ENCODE measurements at places on chromosomes 2 and 18.

DNA sequence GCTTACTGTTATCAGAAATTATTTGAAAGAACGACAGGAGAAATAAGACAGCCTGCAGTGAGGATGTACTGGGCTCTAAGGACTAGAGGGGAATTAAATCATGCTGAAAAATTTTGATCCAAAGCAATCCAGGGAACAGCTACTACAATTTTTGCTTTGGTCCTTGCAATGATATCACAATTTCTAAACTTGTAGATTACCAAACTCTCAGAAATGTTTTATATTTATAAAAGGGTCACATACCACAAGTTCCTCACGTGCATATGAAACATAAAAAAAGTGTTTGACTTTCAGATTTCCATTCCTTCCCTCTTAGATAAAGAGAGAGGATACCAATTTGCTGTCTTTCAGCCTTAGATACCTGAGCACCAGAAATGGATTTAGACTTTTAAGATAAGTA, 261.2 kb downstream of the STK39 start:
- no peak for DNase-seq

DNA sequence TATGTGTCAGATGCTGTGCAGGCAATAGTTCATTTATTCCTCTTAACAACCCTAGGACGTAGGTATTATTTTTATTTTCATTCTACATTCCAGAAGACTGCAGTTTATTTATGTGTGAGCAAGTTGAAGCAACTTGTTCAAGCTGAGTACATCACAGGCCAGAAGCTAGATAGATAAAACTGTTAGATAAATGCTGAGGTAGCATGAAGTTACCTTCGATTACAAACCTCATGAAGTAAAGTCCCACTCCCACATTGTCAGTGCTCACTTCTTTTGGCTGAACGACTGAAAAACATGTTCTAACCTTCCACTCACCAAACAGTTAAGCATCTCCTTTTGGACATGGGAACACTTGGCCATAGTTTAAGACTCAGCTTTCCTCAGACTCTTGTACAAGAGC, 439.2 kb downstream of the TNS1 start:
- DNase-seq, result no peak

DNA sequence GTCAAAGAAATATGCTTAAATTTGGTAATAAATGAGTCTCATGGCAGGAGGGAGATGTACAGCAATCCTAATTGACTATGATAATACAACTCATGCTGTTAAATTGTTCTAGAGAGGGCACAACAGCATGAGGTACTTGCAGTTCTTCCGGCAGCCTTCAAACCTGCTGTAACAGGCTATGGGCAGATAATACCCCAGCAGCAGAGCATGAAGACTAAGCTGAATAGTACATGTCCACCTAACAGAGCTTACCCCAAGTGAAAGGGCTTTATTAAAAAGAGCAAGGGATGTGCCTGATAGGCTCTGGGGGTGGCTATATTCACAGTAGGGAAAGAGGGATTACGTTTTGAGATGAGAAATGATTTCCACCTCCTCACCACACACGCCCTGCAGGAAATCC, 28.9 kb downstream of the MRO start:
- no peak for DNase-seq

DNA sequence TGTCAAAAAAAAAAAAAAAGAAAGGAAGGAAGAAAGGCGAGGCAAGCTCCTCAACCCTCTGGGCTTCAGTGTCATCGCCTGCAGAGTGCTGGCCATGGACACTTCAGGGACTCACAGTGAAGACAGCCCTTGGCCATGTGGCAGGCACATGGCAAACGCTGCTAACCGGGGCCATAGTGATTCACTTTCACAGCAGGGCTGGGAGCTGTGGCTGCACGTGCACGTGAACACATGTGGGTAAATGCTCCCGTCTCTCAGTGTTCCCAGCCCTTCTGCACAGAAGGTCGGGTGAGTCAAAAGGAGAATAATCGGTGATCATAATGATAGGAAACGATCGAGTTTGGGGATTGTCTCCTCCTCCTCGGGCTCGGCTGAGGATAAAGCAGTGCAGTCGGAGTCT, 46.1 kb upstream of the UBE2F start:
- DNase-seq, result no peak

DNA sequence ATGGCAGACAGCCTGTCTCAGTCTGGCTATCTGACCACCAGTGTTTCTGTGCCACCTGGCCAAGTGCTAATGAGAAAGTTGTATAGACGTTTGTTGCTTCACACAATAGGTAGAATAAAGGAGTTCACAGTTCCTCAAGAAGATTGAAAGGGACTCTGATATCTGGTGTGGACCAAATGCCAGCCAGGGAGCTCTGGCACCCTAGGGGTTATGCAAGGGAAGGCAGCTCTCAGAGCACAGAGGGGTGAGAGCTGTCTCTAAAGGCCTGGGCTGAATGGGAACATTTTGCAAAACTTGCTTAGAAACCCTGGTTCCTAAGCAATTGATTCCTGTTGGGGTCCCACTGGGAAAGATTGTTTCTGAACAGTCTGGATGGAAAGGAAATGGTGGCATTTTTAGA, 553.8 kb downstream of the EPHA4 start:
- DNase-seq, result no peak

- DNase-seq, result no peak
Measured at GRCh38 chr2:207935121-207935990, 90.0 kb downstream of the PLEKHM3 start.

Measured in liver (tissue), 10 donors.